Cortex of kidney (tissue), 1 donor: ENCODE measurements at places on chromosomes 2 and 18.

- DNase-seq, result no peak
Observed at GRCh38 chr18:44881461-44882162, 200.9 kb downstream of the SETBP1 start.

- no peak for DNase-seq
Observed at GRCh38 chr2:24588294-24588693, 97.2 kb downstream of the NCOA1 start.

GRCh38 chr2:189022053-189022481 lies 47.9 kb downstream of the COL3A1 start:
- no peak for DNase-seq

DNA sequence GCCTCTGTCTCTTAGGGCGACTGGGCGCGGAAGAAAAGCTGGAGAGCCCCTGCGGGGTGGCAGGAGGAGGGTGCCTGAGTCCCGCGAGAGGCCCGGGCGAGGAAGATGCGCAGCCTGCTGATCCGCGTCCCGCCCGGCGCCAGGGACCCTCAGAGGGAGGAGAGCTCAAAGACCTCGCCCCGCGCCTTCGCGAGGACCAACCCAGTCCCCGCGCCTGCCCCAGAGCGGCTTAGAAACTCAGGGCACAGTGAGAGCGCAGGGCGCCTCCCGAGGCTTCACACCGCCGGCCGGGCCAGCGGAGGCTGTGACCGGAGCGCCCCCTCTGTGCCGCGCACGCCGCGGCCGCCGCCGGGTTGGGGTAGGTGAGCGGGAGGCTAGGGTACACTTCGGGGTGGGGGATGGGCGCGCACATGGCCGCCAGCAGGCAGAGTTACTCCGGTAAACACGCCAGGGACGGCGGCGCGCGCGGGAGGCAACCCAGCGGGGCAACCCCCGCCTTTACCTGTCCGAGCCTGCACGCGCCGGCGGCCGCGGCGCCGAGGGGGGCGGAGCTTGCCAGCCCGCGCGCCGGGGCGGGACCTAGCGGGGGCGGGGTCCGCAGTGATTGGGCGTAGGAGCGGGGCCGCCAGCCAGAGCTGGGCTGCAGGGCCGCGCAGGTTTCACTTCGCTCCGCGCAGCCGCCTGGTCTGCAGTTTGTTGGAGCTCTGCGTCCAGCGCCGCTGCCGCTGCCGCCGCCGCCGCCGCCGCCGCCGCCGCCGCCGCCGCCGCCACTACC lies at the start of gene BCL2L11:
TSS of gene BCL2L11 (plus strand) at position 662 of the 775 bp plus-strand sequence. CDS start 2,832 bp downstream, outside the sequence.
- DNase-seq, result peak; percentile 79

DNA sequence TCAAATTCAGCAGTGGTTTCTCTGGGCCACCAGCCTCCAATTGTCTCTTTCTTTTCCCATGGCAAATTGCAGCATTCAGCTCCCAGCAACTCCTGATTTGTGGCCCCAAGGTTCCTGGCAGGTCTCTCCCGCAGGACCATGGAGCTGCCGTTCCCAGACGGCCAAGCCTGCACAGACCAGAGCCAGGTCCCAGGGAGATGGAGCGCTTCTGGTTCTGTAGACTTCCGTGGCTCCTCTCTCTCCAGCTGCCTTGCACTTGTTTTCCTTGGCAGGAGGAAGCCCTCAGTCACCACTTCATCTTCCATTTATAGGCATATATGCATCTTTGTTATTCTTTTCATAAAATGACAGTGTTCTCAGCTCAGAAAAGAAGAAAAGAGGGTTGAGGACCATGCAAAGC lies 21.7 kb downstream of the TNP1 start:
- no peak for DNase-seq

GRCh38 chr2:23036629-23037028 lies 348.4 kb upstream of the KLHL29 start:
- no peak for DNase-seq

- no peak for DNase-seq
Observed at GRCh38 chr2:172922306-172922705, 153.3 kb upstream of the MAP3K20 start.

GRCh38 chr2:98334439-98335078 lies 11.7 kb upstream of the CNGA3 start:
- no peak for DNase-seq

- DNase-seq, result no peak
Observed at GRCh38 chr2:100640431-100641124, 77.8 kb downstream of the PDCL3 start.

DNA sequence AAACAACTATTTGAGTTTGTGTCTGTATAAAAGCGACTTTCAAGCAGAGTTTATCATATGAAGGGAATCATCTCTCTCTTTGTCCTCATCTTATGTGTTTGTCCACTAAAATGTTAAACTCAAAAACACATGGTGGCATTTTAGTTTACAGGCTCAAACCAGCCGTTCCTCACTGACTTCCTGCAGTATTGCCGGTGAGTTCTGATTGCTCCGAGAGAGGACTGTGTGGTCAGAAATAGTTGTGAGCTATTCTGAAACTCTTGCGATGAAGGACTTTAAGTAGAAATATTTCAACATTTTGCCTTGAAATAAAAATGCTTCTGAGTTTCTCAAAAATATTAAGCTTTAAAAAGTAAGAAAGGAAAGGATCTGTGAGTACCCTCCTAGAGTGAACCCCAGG lies 163.2 kb upstream of the CAVIN2 start:
- DNase-seq, result no peak

DNA sequence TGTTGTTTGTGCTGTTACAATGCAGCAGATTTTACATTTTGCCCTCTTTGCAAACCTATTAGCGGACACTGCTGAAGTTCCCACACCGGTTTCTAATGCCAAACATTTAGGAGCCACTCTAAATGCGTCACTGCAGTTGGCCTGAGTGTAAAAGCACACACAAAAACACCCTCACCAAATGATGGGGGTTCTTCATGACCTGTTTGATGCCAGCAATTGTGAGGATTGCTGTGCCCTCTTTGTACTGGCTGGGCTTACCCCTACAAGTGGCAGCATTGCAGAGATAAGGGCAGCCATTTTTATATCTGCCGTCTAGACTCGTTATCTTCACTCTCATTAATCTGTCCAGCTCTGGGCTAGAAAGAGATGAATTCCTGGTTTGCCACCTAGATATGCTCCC lies 85.3 kb downstream of the NRP2 start:
- DNase-seq, result no peak

DNA sequence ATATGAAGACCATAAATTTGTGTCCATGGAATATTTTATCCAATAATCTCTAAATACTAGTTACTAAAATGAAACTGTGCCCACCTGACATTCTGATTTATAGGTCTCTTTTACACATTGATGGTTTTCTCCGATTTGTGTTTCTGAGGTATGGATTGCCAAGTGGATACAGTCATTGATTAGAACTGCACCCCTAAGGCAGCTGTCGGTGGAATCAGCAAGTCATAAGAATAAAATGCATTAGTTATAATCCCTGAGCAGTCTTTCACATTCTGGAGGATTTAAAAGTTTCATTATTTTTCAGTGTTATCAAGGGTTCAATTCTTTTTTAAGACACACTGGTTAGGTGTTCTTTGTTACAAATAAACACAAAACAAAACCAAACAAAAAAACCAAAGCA lies 6.0 kb downstream of the CAVIN2 start:
- no peak for DNase-seq

- no peak for DNase-seq
Observed at GRCh38 chr2:136238286-136239078, 120.5 kb upstream of the CXCR4 start.

DNA sequence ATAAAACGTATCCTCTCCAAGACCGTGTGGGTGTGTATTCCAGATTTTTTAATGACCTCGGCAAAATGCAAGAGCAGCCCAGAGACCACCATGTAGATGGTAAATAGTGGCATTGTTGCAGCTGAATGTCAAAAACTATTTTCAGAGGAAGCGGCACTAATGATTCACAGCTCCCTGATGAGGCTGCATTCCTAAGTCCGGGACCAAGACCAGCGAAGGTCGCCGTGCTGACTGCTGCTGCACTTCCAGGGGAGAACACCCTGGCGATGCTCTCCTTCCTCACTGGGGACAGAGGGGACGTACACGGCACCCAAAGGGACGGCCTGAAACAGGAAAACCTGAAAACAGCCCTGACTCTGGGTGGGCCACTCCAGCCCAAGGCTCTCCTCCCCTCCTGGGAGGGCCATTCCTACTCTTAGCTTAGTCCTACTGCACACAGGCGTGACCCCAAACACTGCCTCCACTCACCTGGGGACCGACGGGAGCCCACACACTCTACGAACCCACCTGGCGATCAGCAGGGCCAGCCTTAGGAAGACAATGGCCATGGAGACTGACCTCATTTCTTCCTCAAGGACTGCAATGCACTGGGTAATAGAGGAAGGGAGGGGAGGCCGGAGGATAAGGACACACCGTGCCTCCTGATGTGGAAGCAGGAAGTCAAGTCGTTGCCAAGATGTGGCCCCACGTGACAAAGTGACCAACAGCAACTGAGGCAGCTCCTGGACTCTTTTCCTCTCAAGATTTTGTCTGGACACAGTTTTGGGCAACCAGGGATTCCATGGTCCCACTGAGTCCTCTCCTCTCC lies 82.8 kb downstream of the ZNF516 start:
- DNase-seq, result no peak

GRCh38 chr18:59627414-59627813 lies 69.8 kb downstream of the CCBE1 start:
- no peak for DNase-seq

DNA sequence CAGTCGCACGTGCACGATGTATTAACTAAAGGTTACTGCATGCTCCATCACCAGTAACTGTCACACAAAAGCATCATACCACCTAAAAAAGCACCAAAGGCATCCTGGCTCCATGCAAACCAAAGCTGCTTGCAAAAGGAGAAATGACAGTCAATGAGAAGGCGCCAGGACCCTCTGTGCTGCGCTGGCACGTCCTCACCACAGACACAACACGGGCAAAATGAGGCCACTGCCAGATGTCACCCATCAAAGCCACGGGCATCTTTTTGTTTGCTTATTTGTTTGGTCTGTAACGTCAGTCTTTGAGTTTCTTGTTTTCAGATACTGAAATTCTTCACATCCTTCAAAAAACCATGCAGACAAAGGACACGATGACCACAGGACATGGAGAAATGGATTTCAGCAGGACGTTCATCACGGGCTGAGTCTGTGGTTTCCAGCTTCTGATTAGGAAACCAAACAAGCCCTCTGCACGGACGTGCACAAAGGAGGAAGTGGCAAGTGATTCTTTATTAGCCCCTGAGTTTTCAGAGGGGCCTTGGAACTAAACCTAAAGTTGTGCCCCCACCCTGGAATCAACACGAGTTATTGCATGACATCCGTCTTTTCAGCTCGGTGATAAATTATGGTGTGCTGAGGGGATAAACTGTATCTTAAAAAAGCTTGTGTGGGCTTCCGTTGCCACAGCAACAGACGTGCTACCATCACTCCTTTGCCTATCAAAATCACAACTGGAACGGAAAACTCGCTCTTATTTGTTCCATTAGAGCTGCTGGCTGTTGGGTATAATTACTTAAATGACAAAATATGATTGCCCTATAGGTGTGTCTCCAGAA lies 181.8 kb downstream of the EIPR1 start:
- DNase-seq, result no peak

DNA sequence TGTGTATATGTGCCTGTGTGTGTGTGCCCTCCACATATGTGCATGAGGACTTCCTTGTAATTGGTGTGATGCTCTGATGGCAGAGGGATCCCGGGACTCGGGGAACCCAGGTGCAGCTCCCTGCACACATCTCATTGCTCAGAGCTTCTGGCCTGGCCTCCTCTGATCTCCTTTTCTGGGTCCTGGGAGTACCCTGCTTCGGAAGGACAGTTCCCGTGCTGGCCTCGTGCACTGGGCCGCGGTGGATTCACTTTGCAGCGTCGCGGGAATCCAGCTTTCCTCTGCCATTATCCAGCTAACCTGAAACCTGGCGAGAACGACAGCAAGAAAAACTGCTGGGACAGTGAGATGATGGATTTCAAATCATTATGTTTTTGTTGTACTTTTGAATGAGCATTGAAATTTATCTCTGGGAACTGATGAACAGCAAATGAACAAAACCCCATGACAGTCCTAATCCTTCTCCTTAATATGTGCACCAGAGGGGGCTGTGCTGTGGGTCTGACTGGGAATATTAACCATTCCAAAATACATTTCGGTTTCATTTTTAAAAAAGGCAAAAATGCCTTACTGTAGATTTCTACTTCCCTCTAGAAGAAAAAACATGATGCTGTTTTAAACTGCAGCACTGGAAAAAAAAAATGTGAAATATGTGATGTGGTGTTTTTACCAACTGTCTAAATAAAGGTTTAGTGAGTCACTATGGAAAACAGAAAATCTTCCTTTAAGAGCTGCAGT lies 78.2 kb downstream of the PTGR3 start:
- no peak for DNase-seq

GRCh38 chr2:133413863-133414262 lies 154.4 kb downstream of the NCKAP5 start:
- no peak for DNase-seq

DNA sequence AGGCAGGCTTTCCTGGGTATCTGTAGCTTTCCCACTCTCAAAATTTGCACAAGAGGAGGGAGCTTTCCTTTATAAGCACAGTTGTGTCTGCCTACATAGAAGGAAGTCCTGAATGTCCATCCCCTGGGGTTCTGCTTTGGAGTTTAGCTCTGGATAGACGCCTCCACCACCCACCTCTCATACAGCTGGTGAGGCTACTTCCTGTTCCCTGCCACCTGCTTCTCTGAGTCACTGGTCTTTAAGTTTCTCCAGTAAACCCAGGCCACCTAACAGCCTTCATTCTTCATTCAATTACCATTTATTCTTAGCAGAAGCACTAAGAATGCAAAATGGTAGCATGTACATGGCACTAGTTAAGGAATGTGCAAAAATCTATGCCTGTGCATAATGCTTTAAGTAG lies 407.8 kb downstream of the CDH2 start:
- DNase-seq, result no peak

DNA sequence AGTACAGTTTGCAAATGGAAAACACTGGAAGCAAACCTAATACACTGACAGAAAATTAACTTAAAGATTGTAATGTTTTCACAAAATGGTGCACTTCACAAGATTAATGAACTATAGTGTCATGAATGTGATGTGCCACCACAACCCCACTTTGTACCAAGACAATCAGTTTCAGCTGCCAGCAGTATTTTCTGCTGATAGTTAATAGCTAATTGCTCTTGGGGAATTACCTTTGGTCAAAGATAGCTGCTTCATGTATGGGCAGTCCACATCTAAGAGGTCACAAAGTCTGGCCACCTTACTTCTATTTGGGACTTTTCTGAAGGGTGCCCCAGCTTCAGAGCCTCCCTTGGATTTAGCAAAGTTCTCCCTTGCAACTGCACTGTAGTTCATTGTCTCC lies 254.0 kb downstream of the CALCRL start:
- no peak for DNase-seq

GRCh38 chr2:105748566-105748965 lies 3.9 kb downstream of the NCK2 start:
- no peak for DNase-seq
